A375 (cell line): ENCODE measurements at places on chromosomes 1 and 21. TPM values are rescaled to one million over a fixed set of nuclear protein-coding genes. Genes with fewer than 3 reads are reported as not detected.

OR2M4 gene
- total RNA-seq: 0.08 TPM in 1 of 2 replicates, not detected in the other

NGF gene
- total RNA-seq: not detected in 2 replicates

NCF2 gene
- 0.05 and 0.19 TPM in 2 replicates for total RNA-seq

ZDHHC18 gene
- 7.6 and 10.0 TPM in 2 replicates for total RNA-seq

SPATA1 gene
- total RNA-seq: 0.98 TPM in 1 of 2 replicates, not detected in the other

OPN3 gene
- 5.8 and 6.0 TPM in 2 replicates for total RNA-seq

DNAJC8 gene
- total RNA-seq: 65.2 and 65.5 TPM in 2 replicates

NOS1AP gene
- total RNA-seq: 4.1 and 4.5 TPM in 2 replicates

NAV1 gene
- 13.4 and 22.3 TPM in 2 replicates for total RNA-seq

PSMD4 gene
- 491 and 493 TPM in 2 replicates for total RNA-seq

CD48 gene
- not detected in 2 replicates for total RNA-seq

TTF2 gene
- 43.8 and 51.9 TPM in 2 replicates for total RNA-seq

CD55 gene
- total RNA-seq: 103 and 120 TPM in 2 replicates

CMPK1 gene
- total RNA-seq: 70.5 and 75.9 TPM in 2 replicates

RGS5 gene
- total RNA-seq: 6.9 and 10.2 TPM in 2 replicates

HSD11B1 gene
- total RNA-seq: not detected in 2 replicates

HFM1 gene
- 0.66 and 1.0 TPM in 2 replicates for total RNA-seq

RIMS3 gene
- total RNA-seq: 0.11 and 0.45 TPM in 2 replicates

LENEP gene
- total RNA-seq: not detected in 2 replicates

RIPPLY3 gene
- total RNA-seq: not detected in 2 replicates

PDE9A gene
- total RNA-seq: 7.6 and 9.6 TPM in 2 replicates

DPT gene
- total RNA-seq: not detected in 2 replicates

MX2 gene
- 58.7 and 63.4 TPM in 2 replicates for total RNA-seq

FNDC10 gene
- total RNA-seq: 3.6 and 6.1 TPM in 2 replicates

MSH4 gene
- 0.04 and 0.08 TPM in 2 replicates for total RNA-seq

HSD17B7 gene
- 7.3 and 15.7 TPM in 2 replicates for total RNA-seq

USF1 gene
- total RNA-seq: 80.3 and 97.9 TPM in 2 replicates

WNT9A gene
- 0.72 and 0.83 TPM in 2 replicates for total RNA-seq

ZNF593OS gene
- 0.41 TPM in 1 of 2 replicates, not detected in the other for total RNA-seq

LIPI gene
- not detected in 2 replicates for total RNA-seq

GIPC2 gene
- not detected in 2 replicates for total RNA-seq

RHBDL2 gene
- total RNA-seq: 0.42 and 0.87 TPM in 2 replicates

TSTD1 gene
- 0.83 TPM in 1 of 2 replicates, not detected in the other for total RNA-seq

PTGS2 gene
- 0.60 and 0.80 TPM in 2 replicates for total RNA-seq

C1orf116 gene
- 0.04 and 0.13 TPM in 2 replicates for total RNA-seq

RNU1-3 gene
- under 0.01 TPM in 2 replicates for total RNA-seq

ROR1 gene
- total RNA-seq: 3.6 and 5.3 TPM in 2 replicates

HPCA gene
- total RNA-seq: not detected in 2 replicates

NCAM2 gene
- total RNA-seq: 11.2 and 13.2 TPM in 2 replicates

OR2L5 gene
- 0.08 TPM in 1 of 2 replicates, not detected in the other for total RNA-seq

CNN3 gene
- total RNA-seq: 162 and 184 TPM in 2 replicates

CNIH3 gene
- 4.4 and 11.2 TPM in 2 replicates for total RNA-seq

SERINC2 gene
- 20.3 and 22.6 TPM in 2 replicates for total RNA-seq

RAP1GAP gene
- 0.69 and 1.5 TPM in 2 replicates for total RNA-seq

SLC45A1 gene
- total RNA-seq: 0.57 and 0.85 TPM in 2 replicates

TMEM200B gene
- total RNA-seq: 7.6 and 10.8 TPM in 2 replicates

DCST1 gene
- total RNA-seq: not detected in 2 replicates

ARHGAP30 gene
- total RNA-seq: 1.1 and 2.7 TPM in 2 replicates

GOLT1A gene
- total RNA-seq: 1.6 and 2.0 TPM in 2 replicates

OR2L8 gene
- not detected in 2 replicates for total RNA-seq

COA6 gene
- 68.1 and 68.7 TPM in 2 replicates for total RNA-seq

ANGEL2 gene
- total RNA-seq: 39.9 and 44.6 TPM in 2 replicates

TSACC gene
- 0.50 TPM in 1 of 2 replicates, not detected in the other for total RNA-seq

TMEM52 gene
- total RNA-seq: 1.2 TPM in 1 of 2 replicates, not detected in the other
